MG63 (cell line): ENCODE measurements at places on chromosomes 12 and 14.

DNA sequence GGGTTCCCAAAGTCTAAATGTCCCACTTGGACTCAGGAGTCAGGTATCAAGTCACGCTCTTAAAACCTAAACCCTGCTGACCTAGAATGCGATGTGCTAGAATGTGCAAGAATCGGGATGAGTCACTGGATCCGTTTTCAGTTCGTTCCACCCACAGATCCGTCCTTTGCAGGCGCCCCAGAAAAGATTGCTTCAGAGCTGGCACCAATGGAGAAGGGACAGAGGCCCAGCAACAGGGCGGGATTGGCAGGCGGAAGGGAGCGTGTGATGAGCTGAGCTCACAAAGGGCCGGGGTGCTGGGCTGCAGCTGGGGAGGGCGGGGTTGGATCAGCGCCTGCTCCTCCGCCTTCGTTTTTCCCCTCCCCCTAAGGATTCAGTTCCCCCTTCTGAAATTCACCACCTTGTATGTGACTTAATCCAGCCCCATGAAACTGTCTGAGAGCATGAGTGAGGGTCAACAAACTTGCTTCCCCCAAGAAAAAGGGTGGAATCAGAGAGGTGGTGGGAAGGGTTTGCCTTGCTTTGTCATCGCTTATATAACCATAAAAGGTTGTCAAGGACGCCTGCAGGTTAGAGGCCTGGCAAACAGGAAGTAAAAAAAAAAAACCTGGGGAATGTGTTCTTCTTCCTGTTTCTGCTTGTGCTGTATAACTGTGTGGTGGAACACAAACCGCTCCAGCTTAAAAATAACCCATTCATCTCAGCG is 2.8 kb upstream of the UBC start:
- peak; percentile 99 for DNase-seq

DNA sequence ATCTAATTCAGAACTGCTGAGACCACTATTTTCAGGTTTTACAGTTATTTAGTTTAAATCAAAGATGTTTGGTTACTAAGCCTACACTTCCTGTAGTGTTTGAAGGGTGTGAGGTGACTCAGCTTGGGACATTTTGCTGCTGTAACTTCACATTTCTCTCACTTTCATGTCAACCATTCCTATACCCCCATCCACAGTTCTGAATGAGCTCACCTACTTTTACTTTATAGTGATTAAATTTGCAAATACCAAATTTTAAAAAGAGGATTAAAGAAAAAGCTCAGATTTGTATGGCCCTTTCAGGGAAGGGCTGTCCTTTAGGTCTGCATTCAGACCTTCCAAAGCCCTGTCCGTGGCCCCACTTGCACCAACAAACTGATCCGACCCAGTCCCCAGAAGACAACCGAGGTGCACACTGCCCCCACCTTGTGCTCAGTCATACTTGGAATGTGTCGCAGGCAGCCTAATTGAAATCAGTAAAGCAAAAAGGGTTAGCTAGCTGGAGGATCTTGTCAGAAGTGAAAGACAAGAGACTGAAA is 174.4 kb downstream of the MON2 start:
- peak; percentile 14 for DNase-seq

DNA sequence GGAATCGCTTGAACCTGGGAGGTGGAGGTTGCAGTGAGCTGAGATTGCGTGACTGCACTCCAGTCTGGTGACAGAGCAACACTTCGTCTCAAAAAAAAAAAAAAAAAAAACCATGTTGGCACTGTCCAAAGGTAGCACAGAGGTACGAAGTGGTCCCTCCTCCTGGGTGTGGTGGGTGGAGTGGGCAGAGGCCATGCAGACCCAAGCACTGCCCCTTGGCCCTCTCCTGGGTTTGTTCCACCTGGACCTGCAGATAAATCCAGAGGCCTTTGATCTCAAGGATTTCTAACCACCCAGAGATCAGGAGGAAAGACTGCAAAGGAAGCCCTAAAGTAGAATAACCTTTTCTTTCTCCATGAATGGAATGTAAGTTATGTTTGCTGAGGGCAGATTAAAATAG is 8.7 kb upstream of the GALNT6 start:
- DNase-seq = no peak

- DNase-seq = no peak
These were observed 53.9 kb upstream of the STXBP6 start for GRCh38 chr14:25103820-25104219.

DNA sequence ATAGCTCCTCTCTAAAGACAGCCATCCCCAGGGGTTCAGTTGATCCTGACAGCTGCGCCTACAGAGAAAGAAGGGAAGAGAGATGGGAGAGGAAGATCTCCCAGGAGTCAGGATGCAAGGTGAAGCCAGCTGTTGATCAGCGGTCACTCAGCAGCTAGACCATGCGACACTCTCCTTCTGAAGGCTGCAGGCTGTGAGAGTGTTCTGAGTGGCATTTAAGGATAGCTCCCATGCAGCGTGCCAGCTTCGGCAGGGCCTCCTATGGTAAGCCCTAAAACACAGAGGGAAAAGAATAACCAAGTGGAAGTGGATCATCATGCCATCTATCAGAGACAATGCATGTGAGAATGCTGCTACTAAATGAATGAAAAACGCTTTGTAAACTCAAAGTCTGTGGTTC is 197.9 kb upstream of the NUDT4 start:
- DNase-seq = no peak

GRCh38 chr12:45257185-45257930 is 41.5 kb downstream of the ANO6 start:
- DNase-seq = no peak

DNA sequence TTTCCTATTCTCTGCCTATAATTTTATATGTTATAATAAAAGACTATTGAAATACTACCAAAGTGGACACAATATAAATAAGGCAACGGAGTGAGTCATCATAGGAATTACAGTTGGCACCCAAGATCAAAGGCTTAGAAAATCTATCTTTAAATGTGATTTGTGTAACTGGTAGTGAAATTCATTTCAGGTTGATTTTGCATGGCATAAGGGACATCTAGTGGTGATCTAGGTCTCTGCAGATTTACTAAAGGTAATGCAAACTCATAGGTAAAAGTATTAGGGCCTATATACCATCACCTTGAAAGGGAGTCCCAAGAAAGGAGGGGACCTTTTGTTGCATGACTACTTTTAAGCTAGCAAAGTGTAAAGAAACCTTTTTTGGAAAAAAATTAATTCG is 527.2 kb downstream of the NRXN3 start:
- DNase-seq = no peak

DNA sequence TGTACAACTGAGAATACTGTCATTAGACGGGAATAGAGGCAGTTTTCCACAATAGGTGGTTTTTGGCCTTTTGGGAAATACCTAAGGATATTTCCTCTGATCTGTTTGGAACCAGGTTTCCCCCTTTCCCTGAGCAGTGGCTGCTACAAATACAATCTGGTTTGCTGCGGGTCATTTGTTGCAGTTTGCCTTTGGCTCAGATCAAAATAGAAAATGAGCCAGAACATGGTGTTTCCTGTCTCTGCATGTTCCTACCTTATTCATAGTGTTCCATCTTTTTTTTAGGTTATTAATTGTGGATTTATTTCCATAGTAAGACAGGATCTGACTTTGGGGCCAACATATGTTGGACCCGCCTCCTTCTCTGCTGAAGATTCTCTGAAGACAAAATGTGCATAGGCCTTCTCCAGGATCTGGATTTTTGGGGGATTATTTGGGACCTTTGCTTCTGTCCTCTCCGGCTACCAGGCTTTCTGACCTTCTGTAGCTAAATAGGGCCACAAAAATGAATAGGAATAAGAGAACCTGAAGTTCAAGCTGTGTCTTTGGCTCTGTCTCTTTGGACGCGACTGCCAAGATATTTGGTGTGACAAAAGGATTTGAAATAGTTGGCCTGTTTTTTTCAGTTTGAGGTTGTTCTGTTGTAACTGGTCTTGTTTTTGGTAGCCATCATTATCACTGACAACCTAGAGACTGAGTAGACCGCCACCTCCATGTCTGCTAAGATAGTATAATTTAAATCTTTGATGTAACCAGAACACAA is 146.9 kb downstream of the PRKCH start:
- DNase-seq = no peak

- no peak for DNase-seq
These were observed 98.1 kb upstream of the NCOR2 start for GRCh38 chr12:124665511-124665910.

GRCh38 chr12:34603382-34604035 is 581.2 kb downstream of the ALG10 start:
- no peak for DNase-seq
